ENCODE measurements at places on chromosomes 1 and 21. TPM values are rescaled to one million over a fixed set of nuclear protein-coding genes. Genes with fewer than 3 reads are reported as not detected.

DNA sequence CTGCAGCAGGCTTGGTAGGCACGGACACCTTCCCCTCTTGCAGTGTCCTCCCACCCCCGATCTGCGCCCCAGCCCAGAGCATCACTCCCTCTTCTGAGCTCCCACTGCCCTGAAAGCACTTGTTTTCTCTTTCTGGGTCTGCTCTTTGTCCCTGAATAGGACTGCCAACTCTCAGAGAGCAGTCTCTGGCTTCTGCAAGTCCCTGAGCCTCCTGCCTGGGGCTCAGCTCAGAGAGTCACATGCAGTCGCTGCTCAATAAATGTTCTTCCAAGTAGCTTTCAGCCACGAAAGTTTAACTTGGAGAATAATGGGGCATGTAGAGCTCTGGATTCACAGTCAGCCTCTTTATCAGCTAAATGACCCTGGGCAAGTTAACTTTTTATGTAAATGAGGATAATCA lies 205.6 kb downstream of the HIVEP3 start:
- H3K4me1 ChIP-seq, result peaks cover 11% of the 10 kb centered on the region
- no peak overlapping the region for H3K4me3 ChIP-seq
- DNase-seq, result no peak
- H3K27ac ChIP-seq, result no peak overlapping the region
- H3K27me3 ChIP-seq, result no peaks in the 10 kb centered on the region
- no peaks in the 10 kb centered on the region for H3K36me3 ChIP-seq

DNA sequence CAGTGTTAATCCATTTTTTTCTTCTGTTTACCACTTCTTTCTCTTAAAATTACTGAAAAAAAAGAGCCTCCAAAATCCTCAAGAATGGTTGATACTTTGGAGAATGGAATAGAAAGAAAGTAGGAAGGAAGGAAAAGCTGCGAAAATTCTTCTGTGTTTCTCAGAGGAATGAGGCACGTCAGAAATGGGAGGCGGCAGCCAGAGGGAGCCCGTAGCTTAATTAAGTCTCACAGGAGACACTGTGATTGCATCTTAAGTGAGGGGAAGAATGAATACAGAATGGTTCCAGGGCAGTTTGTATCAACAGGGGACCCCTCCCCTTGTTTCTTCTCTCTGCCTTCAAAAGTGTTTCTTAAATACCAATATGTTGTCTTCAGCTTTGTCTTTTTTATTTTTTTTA lies 1099.5 kb downstream of the PLA2G4A start:
- no peak overlapping the region for H3K4me3 ChIP-seq
- no peak overlapping the region for H3K27ac ChIP-seq
- peaks cover 37% of the 10 kb centered on the region for H3K4me1 ChIP-seq
- DNase-seq, result peak; percentile 54
- no peaks in the 10 kb centered on the region for H3K36me3 ChIP-seq
- no peaks in the 10 kb centered on the region for H3K27me3 ChIP-seq

GRCh38 chr1:212853658-212854057 lies 4.4 kb upstream of the FLVCR1 start:
- peaks cover 16% of the 10 kb centered on the region for H3K27me3 ChIP-seq
- peaks cover 44% of the 10 kb centered on the region for H3K4me1 ChIP-seq
- no peak for DNase-seq
- no peak overlapping the region for H3K4me3 ChIP-seq
- peaks cover 18% of the 10 kb centered on the region for H3K36me3 ChIP-seq
- H3K27ac ChIP-seq, result peak overlapping the region; percentile 60

- H3K27ac ChIP-seq, result no peak overlapping the region
- no peak overlapping the region for H3K4me3 ChIP-seq
- H3K4me1 ChIP-seq, result no peaks in the 10 kb centered on the region
- H3K27me3 ChIP-seq, result no peaks in the 10 kb centered on the region
- H3K36me3 ChIP-seq, result no peaks in the 10 kb centered on the region
- no peak for DNase-seq
Observed at GRCh38 chr1:66095190-66095589, 302.5 kb downstream of the PDE4B start.

- H3K36me3 ChIP-seq, result no peaks in the 10 kb centered on the region
- no peak for DNase-seq
- H3K27me3 ChIP-seq, result peaks cover 48% of the 10 kb centered on the region
- no peak overlapping the region for H3K27ac ChIP-seq
Observed at GRCh38 chr21:38646213-38646837, 148.0 kb upstream of the ERG start.

DNA sequence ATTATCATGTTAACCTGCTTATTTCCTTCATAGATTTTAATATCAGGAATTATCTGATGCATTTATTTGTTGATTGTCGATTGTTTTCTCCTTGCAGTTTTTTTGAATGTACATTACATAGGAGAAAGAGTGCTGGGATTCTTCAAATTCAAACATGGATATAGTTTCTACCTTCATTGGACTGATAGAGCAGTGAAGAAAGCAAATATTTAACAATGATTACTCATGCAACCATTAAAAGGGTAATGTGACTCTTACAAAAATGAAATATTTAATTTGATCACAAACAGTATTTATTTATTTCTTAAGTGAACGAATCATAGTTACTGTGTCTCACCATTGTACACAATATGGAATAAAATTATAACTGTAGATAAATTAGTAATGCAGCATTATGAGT lies 350.9 kb downstream of the BRINP3 start:
- H3K27ac ChIP-seq, result no peak overlapping the region
- no peaks in the 10 kb centered on the region for H3K4me1 ChIP-seq
- no peak for DNase-seq
- no peak overlapping the region for H3K4me3 ChIP-seq
- no peaks in the 10 kb centered on the region for H3K27me3 ChIP-seq
- no peaks in the 10 kb centered on the region for H3K36me3 ChIP-seq

- H3K27me3 ChIP-seq, result no peaks in the 10 kb centered on the region
- H3K4me3 ChIP-seq, result no peak overlapping the region
- peak; percentile 26 for DNase-seq
- H3K4me1 ChIP-seq, result peaks cover 22% of the 10 kb centered on the region
- H3K27ac ChIP-seq, result peak overlapping the region; percentile 85
- peaks cover 16% of the 10 kb centered on the region for H3K36me3 ChIP-seq
Observed at GRCh38 chr1:24535021-24535424, 20.9 kb upstream of the NCMAP start.

GRCh38 chr1:93419344-93419743 lies 28.6 kb upstream of the FNBP1L start:
- H3K4me3 ChIP-seq, result no peak overlapping the region
- no peak for DNase-seq
- H3K36me3 ChIP-seq, result no peaks in the 10 kb centered on the region
- H3K27me3 ChIP-seq, result no peaks in the 10 kb centered on the region
- no peak overlapping the region for H3K27ac ChIP-seq
- H3K4me1 ChIP-seq, result peaks cover 13% of the 10 kb centered on the region

DNA sequence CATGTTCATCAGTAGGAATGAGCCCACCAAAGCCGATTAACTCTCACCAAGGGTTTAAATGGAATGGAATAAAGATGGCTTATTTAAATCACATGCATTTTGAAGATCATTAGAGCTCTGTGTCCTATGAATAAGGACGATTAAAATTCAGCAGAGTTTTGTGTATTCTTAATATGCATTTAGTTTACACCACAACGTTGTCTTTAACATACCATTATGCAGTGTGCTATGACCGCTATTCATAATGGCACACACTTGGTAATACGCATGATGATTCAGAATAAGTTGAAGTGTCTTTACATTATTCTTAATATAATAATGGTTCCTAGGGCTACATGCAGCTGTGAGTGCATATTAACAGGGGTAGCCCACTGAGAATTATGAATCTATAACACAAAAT lies 190.7 kb downstream of the PTBP2 start:
- H3K4me1 ChIP-seq, result no peaks in the 10 kb centered on the region
- H3K27ac ChIP-seq, result no peak overlapping the region
- peaks cover 3% of the 10 kb centered on the region for H3K36me3 ChIP-seq

The FCRLA gene
- total RNA-seq, result 0.15 TPM

The ARHGAP29 gene
- 4.4 TPM for total RNA-seq

The SORT1 gene
- 50.2 TPM for total RNA-seq

All from WTC11 (cell line).